RWPE1 (cell line): ENCODE measurements at places on chromosomes 6 and 20.

- DNase-seq: no peak
These were observed 14.0 kb downstream of the DPPA5 start for GRCh38 chr6:73340048-73340447.

DNA sequence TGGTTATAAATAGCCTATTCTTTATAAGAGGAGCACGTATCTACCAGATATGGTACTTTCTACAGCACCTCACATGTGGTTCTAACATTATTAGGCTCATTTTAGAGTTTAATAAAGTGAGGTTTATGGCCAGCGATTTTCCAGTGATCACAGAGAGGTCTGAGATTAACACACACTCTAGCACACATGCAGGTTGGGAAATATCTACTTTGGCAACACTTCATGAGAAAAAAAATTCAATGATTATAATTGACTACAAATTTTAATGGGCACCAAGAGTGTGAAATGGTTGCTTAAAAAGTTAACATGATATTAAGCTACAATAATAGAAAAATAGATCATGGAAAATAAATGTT lies 693 bp upstream of the KLHL31 start:
- no peak for DNase-seq

DNA sequence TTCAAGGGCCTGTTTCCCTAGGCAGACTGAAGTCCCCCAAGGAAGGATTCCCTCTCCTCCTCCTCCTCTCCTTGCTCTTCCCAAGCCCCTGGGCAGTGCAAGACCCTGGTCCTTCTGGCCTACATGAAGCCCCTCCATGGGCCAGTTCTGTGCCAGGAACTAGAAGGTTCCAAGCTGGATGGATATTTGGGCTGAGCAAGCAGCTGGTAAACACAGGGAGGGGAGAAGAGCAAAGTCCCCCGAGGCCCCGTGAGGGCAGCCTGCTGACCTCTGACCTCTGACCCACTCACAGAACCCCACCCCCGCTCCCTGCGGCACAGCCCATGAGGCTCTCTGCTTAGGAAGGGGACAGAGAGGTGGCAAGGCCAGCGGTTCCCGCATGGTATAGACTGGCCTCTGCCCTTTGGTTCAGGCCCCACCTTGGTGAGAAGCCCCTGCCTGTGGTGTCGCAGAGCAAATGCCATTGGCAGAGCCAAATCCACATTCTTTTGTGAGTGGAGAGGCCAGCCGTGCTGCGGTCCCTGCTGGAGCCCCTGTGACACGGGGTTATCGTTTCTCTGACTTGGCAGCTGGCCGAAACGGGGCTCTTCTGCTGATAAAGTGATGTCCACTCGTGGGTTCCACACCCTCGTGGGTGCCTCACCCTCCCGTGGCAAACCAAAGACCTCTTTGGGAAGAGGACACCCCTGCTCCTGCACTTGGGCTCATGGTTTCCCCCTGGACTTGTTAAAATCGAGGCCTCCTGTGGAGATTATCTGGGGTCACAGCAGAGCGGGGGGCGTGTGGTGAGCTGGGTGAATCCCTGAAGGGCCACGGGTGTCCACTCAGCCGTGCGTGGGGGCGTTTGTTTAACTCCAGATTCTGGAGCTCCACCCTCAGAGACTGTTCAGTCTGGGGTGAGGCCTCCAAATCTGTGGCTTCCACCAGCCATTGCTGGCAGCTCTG lies 2.1 kb upstream of the CHRNA4 start:
- DNase-seq: no peak

DNA sequence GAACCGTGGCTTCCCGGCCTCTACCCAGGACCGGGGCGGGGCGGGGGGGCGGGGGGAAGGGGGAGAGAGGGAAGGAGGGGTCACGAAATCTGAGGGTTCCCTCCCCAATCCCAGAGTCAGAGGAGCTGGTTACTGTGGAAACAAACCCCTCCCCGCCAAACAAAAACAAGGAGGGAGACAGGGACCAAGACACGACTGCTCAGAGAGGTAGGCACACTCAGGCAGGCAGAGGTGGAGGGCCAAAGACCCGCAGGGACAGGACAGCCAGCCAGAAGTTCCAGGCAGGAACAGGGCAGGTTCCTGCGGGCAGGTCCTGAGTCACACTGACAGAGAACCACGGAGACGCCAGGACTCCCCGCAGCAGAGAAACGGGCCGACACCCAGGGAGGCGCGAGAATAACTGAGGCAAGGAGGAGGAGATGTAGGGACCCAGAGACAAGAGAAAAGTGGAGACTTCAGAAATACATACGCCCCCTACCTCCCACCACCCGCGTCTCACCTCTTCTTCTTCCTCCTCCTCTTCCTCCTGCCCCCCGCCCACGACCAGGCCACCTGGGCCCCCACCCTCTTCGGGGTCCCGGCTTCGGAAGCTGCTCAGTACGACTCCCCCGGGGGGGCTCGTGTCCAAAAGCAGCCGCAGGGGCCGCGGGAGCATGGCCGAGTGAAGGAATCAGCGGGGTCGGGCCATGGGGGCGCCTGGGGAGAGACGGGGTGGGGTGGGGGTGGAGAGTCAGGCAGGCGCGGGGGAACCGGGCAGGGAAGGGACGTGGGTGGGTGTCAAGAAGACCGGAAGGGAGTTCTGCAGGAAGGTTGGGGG lies 578 bp downstream of the RGL2 start:
- DNase-seq: peak; percentile 93

- no peak for DNase-seq
These were observed 791 bp upstream of the STX11 start for GRCh38 chr6:144149558-144149893.

- no peak for DNase-seq
These were observed 10.8 kb upstream of the LATS1 start for GRCh38 chr6:149728499-149729234.

GRCh38 chr6:131635384-131636340 lies 1.4 kb upstream of the ENPP3 start:
- no peak for DNase-seq

DNA sequence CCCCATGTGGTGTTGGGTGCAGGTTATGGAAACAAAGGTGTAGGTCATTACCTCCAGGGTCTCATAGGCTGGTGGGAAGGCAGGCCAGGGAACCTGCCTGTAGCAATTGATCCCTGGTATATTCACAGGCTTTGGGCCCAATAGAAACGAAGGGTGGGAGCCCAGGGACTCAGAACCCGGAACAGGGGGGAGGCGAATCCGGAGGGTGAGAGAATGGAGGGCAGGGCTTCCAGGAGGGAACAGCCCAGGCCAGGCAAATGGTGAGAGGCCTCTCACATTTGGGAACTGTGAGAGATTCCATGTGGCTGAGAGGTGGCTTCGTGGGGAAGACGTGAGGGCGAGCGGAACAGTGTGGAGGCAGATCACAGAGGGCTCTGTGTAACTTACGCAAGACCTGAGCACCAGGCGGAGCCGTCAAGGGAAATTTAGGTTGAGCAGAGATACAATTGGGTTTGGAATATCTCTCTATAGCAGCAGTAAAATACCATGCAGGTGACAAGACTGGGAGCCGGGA lies 267.1 kb downstream of the ERMARD start:
- DNase-seq: no peak

DNA sequence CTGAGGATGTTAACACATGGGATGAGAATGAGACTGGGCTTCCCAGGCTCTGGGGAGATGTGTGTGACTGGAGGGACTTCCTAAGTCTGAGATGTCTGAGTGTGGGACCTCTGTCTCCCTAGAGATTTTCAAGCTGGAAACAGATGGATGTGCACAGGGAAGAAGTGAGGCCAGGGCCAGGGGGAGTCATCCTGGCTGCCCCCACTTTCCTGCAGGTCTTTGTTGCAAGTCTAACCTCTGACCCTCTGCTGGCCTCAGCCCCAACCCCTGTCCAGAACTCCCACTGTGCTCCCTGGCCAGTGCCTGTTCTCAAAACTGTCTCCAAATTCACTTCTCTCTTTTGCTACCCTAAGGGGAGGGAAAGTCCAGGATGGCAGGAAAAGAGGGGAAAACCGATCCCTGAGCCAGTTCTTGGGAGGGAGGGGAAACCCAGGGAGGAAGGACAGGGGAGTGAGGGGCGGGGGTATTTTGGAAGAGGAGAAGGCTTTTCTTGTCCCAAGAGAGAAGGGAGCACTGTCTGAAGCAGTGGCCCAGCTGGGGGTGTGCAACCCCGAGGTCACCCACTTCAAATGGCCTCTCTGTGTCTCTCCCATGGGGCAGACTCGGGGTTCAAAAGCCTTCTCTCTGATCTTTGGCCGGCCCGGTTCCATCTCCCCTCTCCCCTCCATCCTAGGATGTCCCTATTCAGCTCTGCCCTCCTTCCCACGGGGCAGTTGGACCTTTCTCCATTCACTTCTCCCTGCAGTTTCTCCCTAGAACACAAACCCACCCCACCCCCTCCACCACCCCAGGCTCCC lies 3.1 kb downstream of the PPP1R18 start:
- no peak for DNase-seq
